ENCODE measurements at places on chromosomes 12 and 14.

DNA sequence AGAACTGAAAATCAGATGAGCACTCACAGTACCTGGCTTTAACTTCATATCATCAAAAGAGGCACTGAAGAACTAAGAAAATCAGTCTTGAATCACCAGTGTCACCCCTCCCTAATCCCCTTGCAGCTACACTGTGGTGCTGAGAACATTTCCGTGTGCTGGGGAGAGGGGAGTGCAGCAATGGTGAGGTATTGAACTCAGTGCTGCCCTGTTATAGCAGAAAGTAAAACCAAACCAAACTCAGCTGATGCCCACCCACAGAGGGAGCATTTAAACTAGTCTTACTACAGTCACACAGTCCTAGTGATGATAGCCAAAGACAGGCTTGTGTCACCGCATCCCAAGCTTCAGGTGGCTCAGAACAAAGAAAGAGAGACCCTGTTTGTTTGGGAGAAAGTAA is 122.1 kb downstream of the CPNE8 start:
- DNase-seq = no peak

- no peak for DNase-seq
These were observed 41.4 kb downstream of the BORCS5 start for GRCh38 chr12:12398026-12398859.

DNA sequence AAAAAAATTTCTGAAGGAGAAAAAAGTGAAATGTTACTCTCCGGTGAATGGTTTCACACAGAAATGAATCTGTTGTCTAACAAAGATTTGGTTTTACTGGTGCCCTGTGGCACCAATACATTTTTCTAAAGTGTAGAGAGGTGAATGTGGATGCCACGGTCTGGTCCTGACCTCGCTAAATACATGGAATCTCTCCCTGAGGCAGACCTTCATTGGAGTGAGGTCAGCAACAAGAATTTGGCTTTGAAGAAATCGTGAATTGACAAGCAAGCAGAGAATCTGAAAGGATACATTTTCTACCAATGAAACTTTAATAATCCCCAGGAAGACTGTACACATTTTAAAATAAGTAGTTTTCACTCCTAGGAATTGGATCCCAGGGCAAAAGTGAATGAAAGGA is 81.2 kb upstream of the OTOGL start:
- no peak for DNase-seq

DNA sequence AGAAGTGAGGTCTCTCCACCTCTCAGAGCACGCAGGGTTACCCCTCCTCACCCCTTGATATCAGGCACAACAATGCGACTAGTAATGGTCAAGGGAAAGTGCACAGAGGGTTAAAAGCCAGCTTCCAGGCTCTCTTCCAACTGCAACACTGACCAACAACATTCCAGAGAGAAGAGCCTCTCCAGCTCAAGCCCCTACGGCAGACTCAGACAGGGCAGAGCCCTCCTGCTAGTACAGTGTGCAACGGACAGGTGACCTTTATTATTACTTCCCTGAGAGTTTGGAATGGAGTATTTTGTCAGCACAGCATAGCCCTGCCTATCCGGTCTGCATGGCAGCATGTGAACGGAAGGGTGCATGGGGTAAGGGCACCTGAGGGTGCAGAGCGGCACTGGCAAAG is 73.0 kb downstream of the PTPN21 start:
- DNase-seq = no peak

DNA sequence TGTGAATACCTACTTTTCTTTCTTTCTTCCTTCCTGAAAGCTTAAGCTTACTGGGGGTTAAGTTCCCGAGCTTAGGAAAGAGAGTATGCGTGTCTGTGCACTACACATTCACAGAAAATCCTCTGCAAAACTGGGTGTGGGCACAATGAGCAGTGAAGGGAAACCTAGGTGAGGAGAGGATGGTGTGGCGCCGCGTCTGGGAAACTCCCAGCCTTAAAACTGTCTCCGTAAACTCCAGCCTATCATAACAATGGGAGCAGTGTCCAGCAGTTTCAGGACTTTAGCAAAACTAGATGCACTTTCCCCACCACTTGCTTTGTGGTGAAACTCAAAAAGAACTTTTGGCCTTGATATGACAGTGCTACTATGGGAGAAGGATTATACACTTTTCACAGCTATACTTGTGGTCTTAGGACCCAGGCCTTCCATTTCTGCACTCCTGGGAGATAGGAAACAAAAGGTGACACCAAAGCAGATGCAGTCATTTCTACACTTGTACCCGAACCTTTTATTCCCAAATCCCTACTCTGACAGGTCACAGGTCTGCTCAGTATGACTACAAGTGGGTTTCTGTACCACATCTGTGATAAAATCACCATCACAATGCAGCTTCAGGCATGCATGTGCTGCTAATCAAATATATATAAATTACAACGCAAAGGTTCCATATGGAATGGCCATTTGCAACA is 10.4 kb downstream of the AKAP5 start:
- no peak for DNase-seq

DNA sequence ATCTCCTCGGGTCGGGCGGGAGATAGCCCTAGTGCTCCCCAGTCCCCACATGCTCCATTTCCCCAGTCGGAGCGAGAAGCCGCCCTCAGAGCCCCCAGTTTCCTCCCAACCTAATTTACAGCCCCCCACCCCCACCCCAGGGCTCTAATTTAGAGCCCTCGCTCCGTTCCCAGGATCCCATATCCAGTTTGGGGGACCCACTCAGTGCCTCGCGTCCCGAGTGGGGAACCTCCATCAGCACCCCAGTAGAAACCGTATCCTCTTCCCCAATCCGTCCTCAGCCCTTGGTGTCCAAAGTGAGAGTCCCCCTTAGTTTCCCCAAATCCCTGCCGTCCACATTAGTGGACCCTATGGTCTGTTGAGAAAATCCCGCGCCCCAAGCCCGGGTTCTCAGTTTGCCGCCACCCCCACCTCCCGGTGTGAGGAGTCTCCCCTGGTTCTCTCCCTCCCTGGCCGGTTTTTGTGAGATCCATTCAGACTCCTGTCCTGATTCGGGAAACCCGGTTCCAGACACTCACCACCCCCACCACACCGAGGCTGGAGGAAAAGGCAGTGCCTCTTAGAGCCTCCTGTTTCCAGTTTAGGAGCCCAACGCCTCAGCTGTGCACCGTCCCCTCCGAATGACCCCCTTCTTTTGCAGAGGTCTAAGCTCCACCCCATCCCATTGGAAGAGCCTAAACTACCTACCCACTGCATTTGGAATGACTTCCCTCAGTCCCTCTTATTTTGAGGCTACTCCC is 809 bp upstream of the MSI1 start:
- DNase-seq = no peak

Data from activated gamma-delta T cell treated with anti-CD3 and anti-CD28 coated beads, Interleukin-2, amount 50 U/mL, for 16 hours (primary cell).